ENCODE measurements at places on chromosomes 2 and 18.

- DNase-seq = no peak
Measured at GRCh38 chr2:20227894-20228505, 3.1 kb upstream of the SDC1 start.

DNA sequence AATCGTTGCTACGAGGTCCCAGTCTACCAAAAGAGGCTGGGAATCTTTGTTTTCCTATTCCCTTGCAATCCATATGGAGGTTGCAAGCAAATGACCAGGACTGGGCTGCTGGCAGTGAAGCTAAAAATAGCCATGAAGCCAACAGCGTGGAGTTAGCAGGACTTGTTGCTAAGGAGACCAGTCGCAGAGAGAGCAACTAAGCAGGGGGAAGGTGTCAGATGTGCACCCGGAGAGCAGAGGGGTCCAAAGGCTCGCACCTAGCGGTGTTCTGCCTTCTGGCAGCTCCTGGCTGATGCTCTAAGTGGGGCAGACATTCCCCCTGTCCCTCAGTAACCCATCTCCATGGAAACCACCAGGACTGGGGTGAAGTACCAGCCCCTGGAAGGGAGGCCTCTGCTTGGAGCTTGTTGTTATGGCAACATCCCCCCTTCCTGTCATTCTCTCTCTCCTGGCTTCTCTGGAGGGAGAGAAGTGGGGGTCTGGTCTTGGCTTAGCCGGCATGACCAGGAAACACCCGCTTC is 84.6 kb downstream of the DNMT3A start:
- DNase-seq = no peak

DNA sequence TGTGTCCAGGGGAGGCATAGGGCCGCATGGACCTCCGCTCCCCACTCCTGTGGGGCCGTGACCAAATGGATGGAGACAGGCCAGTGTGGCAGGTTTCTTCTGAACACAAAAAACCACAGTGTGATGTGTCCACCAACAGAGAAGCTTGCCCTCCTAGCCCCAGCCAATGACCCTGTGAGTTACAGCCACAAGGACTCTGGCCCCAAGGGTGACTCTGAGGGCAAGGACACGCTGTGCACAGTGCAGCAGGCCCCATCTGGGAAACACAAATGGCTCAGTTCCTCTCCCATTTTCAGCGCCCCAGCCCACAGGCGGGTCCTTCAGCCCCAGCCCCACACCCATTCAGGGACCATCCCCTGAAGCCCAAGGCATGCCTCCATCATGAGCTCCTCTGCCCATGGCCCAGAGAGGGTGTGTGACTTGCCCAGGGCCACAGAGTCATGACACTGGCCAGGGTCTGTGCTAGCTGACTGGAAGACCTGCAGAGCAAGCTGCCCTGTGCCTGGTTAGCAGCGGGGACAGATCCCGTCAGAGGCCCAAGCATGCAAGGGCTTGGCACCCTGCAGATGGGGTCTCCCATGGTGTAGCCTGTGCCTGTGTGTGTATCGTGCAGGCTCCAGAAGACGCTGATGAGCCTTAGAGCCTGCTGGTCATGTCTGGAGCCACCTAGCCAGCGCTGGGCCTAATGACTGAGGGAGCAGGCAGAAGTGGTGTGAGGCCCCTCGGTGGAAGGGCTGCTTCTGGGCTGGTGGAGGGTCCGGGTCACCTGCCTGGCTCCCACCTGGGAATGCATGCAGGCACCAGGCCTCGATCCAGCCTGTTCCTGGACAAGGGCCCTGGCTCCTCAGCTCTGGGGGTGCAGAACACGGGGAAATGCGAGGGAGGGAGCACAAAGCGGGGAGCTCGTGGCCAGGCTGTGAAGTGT is 47.7 kb downstream of the HS6ST1 start:
- DNase-seq = no peak

DNA sequence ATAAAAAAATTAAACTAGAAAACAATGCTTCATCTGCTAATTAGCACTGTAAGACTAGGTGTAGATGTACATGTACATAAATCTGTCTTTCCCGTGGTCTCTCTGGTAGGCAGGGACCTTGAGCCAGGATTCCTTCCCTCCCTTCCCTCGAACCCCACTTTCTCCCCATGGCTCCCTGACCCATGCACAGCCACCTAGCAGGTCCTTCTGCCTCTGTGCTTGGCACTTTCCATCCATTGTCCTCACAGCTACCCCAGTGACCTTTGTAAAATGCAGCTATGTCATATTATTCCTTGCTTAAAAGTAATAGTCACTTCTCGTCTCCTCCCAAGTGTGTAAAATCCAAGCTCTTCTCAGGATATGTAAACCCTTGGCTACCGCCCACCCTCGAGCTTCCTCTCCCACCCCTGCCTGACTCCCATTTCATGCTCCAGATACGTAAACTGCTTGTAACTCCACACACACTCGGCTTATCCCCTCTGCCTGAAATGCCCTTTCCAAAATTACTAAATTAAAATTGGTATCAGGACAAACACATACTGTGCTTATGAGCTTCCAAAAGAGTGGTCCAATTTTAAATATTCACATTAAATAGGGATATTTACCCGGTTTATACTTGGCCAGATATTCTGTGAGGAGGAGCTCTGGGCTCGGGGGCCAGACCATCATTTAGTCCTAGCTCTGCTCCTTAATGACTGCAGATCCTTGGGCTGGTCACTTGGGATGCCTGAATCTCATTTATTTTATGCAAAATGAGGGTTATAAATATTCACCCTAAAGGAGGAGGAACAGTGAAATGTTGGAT is 54.0 kb upstream of the RALBP1 start:
- DNase-seq = no peak

DNA sequence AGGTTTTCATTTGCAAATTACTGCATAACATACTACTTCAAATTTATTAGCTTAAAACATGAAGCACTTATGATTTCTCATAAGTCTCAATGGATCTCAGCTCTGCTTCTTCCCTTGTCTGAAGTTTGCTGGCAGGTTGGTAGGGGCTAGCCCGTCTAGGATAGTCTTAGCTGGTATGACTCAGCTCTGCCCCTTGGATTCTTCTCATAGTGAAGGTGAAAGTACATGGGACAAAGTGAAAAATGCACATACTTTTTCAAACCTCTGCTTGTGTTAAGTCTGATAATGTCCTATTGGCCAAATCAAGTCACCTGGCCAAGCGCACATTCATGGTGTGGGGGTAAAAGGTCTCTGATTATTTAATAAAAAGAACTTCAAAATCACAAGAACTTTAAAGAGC is 184.8 kb upstream of the VWC2L start:
- no peak for DNase-seq

DNA sequence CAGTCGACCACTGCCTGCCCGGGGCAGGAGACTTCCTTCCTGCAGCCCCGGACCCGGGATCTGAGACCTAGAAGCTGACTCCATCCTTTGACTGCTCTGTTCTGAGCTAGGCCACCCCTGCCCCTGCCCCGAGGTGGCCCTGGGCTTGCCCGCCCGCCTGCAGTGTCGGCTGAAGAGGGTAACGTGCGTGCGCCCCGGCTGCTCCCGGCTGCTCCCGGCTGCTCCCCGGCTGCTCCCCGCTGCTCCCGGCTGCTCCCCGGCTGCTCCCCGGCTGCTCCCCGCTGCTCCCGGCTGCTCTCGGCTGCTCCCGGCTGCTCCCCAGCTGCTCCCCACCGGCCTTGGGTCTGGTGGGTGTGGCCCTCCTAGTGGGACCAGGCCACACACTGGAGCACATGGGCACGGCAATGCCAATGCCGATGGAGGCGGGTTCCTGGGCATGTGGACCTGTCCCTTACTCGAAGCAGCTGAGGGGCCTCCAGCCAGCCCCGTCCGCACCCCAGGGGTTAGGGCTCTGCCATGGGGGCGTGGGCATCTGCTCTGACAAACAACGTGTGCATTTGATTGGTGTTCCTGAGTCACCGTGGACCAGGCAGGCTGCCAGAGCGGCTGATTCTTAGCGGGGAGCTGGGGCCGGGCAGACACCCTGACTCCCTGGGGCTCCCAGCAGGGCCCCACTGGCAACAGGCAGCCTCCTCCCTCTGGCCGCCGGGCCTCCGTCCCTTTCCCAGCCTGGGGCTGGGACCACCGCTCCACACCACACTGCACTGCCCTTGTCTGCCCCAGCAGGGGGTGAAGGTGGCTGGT is 2.0 kb upstream of the GAL3ST2 start:
- no peak for DNase-seq

GRCh38 chr2:205657579-205657978 is 24.7 kb upstream of the NRP2 start:
- DNase-seq = no peak

DNA sequence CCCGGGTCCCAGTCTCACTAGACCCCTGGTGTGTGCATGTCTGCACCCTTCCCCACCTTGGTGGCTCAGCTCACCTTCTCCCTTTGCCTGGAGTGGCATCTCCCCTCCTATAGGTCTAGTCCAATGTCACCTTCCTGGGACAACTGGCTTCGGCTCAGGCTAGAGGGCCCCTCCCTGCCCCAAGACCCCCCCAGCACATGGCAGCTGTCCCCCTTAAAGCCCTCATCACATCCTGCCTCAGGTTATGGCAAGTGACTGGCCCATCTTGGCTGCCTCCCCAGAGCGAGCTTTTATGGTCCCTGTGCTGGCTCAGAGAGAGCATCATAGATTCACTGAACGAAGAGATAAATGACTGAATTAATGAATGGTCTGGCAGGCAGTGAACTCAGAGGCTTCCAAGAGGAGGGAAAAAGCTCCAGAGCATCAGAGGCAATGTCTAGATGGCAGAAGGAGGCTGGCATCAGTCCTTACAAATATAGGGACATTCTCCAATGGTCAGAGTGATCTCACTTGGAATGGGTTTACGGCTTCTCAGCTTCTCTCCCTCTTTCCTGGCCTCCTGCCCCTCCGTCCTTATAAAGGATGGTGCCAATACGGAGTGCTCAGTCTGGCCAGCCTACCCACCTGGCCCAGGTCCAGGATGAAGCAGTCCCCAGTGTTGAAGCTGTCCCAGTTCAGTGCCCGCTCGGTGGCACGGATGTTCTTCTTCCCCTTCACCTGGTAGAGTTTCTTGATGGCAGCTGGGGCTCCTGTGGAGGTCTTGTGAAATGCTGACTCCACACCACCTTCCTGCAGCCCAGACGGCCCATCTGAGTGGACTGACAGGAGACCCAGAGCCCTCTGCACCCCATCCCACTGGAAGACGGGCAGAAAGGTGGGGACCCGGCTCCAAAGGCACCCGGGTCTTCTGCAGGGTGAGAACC is 9.4 kb downstream of the CAPG start:
- no peak for DNase-seq

DNA sequence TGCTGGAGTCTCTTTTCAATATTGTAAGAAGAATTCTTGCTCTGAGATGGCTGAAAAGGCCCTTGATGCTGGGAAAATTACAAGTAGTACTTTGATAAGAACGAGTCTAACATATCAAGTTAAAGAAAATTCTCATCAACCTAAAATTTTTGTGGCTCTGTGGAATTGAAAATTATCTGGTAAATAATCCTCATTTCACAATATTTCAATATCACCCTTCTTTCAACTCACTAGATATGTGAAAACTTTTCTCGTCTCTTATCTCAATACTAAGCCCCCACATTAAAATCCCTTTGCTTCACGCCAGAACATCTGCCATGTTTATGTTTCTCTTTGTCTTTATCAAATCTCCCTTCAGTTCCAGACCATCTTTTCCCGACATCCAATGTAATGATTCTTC is 448.8 kb downstream of the ZNF516 start:
- DNase-seq = no peak

DNA sequence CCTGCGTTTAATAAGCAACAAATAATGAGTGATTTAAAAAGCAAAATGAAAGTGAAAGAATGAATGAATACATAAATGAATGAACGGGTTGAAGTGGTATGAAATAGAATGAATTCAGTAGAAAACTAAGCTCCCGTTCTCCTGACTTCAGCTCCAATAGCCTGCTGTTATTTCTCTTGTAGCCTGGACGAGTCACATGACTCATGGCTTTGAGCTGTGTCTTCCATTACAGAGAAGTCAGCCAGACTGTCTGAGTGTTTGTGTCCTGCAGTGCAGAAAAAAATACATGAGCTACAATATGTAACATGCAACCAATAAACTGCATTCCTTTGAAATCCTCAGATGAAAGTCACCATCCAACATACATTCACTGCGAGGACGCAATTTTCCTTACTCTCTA is 21.2 kb downstream of the SCG2 start:
- no peak for DNase-seq

GRCh38 chr2:48147719-48148118 is 241.4 kb upstream of the FBXO11 start:
- no peak for DNase-seq

DNA sequence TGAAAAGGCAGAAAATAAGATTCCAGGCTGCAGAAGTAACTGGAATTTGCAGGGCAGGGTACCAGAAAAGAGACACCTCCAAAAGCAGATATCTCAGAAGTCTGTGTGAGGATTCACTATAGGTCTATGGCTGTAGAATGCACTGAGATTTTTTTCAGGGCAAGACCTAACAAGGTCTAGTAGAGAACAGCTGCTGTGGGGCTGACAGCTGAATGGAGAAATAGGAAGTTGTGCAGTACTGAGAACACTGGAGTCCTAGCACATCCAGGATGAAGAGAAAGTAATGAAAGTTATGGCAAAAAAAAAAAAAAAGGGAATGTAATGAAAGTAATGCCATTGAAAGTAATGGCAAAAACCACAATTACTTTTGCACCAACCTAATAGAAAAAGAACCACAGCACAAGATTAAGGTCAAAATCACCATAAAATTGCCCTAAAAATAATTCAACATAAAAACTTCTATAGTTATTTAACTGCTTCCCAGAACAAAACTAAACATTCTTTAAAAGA is 57.3 kb downstream of the CPO start:
- DNase-seq = no peak

Measured in nephron progenitor cell (in vitro differentiated cells).